ENCODE measurements at places on chromosomes 12 and 14.

GRCh38 chr14:81219759-81220579, 790 bp downstream of the GTF2A1 start:
- peak; percentile 43 for DNase-seq

DNA sequence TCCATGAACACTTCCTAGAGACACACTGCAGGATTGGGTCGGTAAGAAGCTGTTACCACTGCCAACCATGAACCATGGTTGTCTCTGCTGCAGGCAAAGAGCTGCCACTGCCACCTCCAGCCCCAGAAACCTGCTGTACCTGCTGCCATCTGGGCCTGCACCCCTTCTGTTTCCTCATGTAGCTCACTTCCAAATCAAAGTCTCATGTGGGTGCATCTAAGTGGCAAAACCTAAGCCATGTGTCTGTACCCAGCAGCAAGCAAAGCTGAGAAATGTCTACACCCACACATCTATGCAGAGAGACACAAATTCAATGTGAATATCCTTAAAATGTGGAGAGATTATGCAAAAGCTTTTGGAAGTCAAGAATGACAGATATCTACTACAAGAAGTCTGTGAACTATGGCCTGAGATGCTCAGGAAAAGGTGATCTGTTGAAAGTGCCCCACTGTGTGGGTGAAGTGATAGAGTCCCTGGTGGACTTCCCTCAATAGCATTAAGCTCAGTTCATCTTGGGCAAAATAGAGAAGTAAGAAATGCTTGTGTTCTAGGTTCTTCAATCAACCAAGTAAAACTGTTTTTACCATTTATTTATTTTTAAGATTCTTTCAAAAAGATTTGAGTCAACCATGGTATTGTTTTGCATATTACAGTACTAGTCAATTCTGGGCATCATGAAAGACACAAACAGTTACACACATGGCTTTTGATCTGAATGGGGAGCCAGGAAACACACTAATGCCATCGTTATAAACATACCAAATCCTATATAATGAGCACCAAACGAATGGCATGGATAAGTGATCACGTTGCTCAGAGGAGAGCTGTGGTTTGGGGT, 64.4 kb downstream of the FOS start:
- no peak for DNase-seq

DNA sequence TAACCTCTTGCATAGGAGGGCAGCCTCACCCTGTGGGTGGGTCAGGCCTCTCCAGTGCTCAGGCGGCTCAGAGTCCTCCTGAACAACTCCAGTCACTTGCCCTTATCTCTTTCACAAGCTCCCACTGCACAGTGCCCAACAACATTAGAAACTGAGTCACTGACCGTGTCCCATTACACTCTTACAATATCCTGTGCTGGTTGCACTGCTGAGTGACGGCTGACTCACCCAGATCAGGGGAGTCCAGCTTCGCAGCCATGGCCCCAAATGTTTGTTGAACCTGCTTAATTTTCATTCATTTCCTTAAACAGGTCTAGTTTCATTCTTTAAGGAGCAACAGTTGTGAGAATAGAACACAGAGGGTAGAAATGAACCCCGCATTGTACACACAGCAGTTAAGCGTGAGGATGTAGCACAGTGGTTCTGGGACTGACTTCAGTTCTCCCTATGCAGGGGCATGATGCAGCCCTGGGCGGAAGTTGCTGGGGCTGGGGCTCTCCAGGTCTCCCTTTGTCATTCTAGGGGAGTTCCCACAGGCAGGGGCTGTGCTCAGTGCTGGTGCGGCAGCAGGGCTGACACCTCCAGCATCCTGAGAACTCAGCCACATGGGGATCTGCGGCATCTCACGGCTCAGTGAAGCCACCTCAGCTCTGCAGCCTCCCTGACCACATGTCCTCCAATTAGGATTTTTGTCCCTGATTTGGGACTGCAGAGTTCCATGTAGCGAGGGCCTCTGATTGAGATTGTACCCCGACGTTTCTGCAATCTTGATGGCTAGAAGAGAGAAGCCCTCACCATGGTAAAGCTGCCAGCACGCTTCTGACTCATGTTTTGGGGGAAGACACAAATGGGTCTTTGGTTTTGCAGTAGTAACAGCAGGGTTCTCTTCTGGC, 16.1 kb downstream of the GPR68 start:
- DNase-seq: no peak

GRCh38 chr12:10214136-10214894, 1.6 kb downstream of the GABARAPL1 start:
- no peak for DNase-seq

- no peak for DNase-seq
Measured at GRCh38 chr14:72631401-72631800, 262.5 kb downstream of the DPF3 start.

DNA sequence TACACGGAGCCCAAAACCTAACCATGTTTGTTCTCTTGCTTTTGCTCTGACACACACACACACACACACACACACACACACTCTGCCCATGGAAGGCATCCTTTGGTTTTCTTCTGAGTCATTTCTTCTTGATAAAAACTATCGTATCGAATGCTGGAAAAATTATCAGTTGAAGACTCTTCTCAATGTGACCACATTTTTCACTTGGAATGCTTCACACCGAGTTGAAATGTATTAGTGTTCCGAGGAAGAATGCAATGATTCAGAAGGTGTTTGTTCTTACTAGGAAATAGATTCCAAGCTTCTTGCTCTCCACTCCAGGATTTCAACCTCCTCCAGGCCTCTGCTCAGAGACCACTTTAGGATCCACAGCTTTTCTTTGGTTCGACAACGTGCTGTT, 226.3 kb downstream of the MON2 start:
- no peak for DNase-seq

DNA sequence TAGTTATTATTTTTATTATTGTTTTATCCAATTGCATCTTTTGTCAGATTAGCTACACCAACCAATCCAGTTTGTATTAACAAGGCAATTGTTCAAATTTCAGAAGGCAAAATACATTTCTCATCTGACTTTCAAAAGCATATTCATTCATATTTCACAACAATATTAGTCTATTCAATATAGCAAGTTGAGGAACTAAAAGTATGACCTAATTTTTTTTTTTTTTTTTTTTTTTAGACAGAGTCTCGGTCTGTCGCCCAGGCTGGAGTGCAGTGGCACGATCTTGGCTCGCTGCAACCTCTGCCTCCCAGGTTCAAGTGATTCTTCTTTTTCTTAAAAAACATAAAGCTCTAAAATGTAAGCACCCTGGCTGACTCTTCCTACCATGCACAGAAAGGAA, 17.3 kb downstream of the COX14 start:
- no peak for DNase-seq

GRCh38 chr14:79016828-79017505, 846.8 kb downstream of the NRXN3 start:
- DNase-seq: no peak

DNA sequence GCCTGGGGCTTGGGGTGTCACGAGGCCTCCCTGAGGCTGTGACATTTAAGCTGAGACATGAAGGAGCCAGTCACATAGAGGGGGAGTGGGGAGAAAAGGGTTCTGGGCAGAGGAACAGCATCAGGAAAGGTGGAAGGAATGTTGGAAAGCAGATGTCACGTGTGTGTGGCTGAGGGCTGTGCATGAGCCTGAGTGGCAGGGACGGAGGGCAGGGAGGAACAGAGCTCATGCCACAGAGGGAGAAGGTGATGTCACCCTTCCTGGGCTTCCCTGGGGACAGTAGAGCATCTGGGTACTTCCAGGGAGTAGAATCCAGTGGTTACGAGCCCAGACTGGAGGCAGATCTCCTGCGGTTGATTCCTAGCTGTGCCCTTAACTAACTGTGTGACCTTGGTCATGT, 32.0 kb upstream of the JDP2 start:
- no peak for DNase-seq

DNA sequence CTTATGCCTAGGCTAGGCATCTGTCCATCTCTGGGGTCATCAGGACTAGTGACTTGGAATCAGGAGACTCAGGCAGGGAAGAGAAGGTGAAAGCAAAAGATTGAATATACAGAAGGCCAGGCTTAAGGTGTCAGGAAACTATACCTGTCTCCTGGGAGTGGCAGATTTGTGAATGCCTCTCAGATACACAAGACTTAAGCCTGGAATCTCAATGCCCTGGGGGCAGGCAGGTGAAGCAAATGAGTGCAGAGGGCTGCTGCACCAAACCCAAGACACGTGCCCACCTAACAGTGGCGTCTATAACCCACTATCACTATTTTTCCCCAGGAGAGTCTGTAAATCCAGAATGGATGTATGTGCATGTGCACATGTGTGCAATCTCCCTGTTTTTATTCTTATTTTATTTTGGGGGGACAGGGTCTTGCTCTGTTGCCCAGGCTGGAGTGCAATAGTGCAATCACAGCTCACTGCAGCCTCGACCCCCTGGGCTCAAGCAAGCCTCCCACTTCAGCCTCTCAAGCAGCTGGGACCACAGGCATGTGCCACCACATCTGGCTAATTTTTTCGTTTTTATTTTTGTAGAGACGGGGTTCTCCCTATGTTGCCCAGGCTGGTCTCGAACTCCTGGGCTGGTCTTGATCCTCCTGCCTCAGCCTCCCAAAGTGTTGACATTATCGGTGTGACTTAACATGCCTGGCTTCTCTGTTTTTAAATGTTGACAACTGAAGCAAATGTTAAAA, 31.9 kb upstream of the FOS start:
- no peak for DNase-seq

DNA sequence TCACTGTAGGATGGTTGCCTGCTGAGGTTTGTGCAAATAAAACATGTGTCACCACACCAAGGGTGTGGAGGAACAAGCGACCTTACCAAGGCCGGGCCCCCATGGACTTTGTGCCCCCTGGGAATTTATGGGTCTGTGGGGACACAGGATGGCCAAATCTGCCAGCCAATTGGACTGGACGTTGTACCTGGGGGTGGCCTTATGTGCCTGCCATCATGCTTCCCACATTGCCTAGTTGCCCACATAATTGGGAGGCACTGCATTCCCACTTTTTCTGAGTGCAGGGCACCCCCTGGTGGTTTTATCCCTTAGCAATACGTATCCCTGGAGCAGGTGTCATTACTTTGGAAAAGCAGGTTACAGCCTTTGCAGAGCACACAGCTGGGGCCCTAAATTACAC, 92.6 kb upstream of the TMPO start:
- no peak for DNase-seq

DNA sequence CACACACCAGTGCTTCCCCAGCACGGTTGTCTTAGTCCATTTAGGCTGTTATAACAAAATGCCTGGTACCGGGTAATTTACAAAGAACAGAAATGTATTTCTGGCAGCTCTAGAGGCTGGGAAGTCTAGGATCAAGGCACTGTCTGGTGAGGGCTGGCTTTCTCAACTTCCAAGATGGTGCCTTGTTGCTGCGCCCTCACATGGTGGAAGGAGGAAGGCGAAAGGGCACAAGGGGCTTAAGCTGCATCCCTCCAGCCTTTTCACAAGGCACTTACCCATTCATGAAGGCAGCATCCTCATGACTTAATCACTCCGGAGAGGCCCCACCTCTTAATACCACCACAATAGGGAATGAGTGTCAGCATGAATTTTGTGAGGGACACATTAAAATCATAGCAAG, 155.5 kb downstream of the SLC15A5 start:
- DNase-seq: no peak

DNA sequence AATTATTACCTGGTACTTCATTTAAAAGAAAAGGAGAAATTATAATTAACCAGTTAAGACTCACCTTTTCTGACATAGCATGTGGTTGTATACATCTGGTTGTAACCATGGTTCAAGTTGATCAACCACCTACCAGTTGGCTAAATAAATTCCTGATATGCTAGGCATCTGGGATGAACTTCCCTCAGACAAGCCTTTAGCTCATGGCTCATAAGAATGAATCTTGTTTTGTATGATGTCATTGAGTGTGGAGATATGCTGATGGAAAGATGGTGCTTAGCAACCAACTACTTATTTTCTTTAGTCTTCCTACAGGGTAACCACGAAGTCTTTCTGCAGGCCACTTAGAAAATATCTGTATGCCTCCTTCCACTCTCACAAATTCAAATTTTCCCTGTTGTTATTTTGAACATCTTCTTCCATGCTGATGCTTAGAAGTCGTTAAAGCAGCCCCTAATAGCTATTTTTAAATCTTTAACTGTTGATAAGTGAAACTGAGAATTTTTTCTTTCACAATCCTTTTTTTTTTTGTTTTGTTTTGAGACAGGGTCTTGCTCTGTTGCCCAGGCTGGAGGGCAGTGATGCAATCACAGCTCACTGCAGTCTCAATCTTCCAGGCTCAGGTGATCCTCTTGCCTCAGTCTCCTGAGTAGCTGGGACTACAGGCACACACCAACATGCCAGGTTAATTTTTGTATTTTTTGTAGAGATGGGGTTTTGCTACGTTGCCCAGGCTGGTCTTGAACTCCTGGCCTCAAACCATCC, 51.9 kb upstream of the PTHLH start:
- no peak for DNase-seq

DNA sequence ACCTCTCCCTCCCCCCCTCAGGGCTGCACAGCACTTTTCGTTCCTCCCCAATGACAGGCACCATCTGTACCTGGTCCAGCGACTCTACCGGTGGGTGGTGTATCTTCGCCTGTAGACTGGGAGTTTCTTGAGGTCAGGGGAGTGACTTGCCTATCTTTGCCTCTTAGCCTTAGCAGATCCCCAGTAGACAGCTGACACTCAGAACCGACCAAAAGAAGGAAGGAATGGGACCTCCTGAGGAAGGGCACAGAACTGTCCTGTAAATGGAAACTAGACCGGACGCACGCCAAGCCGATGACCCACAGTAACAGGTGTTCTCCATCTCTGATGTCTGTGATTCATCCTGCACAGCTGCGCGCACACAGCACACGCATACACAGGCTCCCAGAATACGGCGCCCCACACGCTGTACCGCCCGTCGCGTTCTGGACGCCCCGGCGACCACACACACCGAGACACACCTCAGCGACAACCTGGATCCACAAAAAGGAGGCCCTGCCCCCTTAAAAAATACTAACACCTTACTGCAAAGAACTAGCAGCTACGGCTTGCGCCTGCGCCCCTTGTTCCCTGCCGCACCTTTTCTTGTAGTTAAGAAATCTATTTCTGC, 673 bp upstream of the TTC9 start:
- peak; percentile 26 for DNase-seq

GRCh38 chr12:12376646-12377448, 20.0 kb downstream of the BORCS5 start:
- no peak for DNase-seq

DNA sequence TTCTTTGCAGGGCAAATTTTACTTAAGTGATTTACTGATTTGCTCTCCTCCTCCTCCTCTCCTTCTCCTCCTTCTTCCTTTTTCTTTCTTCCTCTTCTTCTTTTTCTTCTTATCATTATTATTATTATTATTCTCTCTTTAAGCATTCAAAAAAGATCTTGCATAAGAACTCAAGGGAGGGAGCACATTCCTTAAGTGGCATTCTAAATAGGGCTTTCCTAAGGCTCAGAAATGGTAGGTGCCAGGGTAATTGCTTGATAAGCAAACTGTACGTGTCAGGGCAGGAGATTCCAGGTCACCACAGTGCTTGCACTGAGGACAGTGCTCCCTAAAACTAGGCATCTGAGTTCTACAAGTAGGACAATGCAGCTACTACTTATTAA, 92.4 kb downstream of the SPTSSA start:
- no peak for DNase-seq

DNA sequence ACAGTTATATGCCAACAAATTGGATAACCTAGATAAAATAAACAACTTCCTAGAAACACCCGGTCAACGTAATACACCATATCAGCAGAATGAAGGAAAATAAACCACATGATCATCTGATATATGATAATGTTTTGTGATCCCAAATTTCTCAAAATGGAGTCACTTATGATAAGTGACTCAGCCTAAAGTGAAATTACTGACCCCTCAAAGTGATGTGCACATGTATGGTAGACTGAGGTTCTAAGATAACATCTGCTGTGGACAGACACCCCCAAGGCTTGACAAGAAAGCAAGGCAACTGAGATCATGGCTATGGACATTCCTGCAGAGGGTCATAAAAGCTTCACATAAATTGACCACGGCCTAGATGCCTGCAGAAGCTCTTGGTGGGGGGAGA, 105.1 kb upstream of the DCN start:
- DNase-seq: no peak

Measured in uterus (tissue), 4 donors.